Panc1 (cell line): ENCODE measurements at places on chromosomes 7 and 10.

- DNase-seq, result no peak
Observed at GRCh38 chr10:13636776-13637175, 50.0 kb downstream of the PRPF18 start.

DNA sequence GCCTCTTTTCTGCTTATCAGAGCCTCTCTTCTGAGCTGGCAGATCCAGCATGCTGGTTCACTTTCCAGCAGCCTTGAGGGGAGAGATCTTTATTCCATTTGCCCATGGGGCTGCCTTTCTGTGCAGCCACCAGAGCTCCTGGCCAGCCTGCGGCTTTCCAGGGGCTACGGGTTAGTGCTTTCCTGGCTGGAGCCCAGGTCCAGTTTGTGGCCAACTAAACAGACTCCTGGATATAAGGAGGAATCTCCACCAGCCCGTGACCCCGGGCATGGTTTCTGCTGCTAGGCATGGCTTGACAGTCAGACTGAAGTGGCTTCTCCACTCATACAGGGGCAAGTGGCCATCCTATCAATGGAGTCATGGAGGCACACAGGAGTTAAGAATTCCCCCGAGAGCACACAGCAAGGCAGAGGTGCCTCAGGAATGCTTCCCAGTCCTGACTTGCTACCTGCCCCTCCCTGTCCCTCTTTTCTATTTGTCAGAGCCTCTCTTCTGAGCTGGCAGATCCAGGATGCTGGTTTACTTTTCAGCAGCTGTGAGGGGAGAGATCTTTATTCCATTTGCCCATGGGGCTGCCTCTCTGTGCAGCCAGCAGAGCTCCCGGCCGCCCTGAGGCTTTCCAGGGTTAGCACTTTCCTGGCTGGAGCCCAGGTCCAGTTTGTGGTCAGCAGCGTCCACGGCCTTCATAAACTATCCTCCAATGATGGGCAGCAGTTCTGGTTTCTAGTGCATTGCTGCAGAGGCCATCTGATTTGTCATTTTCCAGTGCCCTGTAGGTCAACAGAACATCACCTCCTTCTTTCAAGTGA is 35.9 kb downstream of the TSPAN15 start:
- DNase-seq, result no peak

GRCh38 chr7:130362251-130362816 is 17.7 kb downstream of the CPA5 start:
- no peak for DNase-seq

- DNase-seq, result peak; percentile 88
Observed at GRCh38 chr7:131007439-131008330, 273.7 kb upstream of the KLF14 start.

- no peak for DNase-seq
Observed at GRCh38 chr7:106124186-106124585, 12.1 kb upstream of the SYPL1 start.

DNA sequence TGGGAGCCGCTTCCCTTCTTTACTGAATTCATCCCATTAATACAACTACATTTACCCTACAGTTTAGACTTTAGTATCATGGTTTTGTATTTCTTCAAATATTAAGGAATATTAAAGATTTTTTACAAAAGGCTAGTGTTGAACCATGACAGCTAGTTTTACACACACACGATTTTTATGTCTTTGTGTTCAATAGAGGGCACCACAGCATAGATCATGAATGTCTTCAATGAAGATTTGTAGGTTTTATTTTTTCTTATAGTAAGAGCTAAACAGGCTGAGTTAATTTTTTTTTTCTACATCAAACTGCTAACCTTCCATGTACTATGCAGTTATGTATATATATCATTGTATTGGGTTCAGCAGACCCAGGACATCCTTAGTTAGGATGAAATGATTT is 76.9 kb downstream of the SNX10 start:
- no peak for DNase-seq

DNA sequence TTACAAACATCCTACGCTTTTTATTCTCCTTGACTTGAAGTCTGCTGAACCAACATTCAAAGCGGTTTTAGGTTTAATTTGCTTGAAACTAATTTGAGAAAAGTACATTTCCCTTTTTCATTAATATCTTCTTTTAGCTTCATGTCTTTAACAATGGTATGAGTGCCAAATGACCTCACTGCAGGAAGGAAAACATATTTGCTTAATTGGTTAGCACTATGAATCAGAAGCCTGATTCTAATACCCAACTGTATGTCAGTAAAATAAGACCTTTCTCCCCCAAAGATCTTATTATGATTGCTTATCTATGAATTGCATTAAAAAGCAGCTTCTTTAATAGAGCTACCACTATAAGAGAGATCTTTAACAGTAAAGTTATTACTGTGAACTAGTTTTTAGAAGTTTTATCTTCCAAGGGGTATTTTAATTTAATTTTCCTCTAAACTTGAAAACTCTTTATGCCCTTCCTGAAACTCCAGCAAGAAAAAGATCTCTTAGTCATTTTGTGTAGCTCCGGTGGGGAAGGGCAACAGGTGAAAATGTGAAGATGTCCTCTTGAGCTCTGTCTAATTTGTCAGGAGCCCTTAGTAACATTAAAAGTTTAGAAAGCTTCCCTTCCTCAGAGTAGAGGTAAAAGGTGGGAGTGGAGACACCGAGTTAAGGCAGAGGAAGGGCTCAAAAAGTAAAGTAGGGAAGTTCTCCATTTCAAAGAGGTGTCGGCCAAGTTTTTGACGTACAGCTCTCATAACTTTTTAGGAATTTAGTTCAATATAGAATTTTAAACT is 6.1 kb downstream of the COL1A2 start:
- DNase-seq, result no peak

- no peak for DNase-seq
Observed at GRCh38 chr7:30323006-30323355, 38.6 kb downstream of the ZNRF2 start.

- DNase-seq, result no peak
Observed at GRCh38 chr7:107291434-107291833, 122.6 kb downstream of the HBP1 start.

GRCh38 chr7:112152186-112152585 is 54.0 kb downstream of the DOCK4 start:
- no peak for DNase-seq

GRCh38 chr10:102227050-102227449 is 951 bp downstream of the ELOVL3 start:
- no peak for DNase-seq

DNA sequence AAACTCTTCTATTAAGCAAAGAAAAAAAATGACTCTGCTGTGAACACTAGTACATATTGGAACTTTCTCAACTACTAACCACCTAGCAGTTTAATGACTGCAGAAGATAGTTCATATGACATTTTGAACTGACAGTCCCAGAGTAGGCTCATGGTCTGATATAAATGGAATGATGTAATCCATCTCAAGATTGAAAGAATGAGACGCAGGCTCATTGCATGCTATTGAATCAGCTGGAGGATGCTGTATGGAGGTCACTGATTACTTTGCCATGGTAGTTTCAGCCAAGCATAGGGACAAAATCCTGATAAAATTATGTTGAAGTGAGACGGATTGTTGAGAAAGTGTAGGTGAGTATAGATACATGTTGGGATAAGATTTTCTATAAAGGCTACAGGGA is 217.6 kb upstream of the SEMA3E start:
- DNase-seq, result no peak

- DNase-seq, result no peak
Observed at GRCh38 chr7:5387711-5388245, 35.9 kb downstream of the TNRC18 start.

DNA sequence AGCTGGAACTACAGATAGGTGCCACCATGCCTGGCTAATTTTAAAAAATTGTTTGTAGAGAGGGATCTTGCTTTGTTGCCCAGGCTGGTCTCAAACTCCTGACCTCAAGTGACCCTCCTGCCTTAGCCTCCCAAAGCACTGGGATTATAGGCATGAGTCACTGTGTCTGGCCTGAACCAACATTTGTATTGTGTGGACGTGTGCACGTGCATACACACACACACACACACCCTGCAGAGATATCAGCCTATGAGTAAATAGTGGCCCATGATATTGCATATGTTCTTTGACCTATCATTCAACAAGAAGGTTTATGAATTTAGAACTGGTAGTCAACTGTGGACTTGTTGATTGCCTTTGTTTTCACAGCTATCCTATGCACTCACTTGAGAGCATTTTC is 161.6 kb downstream of the BAMBI start:
- no peak for DNase-seq

GRCh38 chr10:114571316-114571999 is 86.6 kb downstream of the ABLIM1 start:
- DNase-seq, result no peak

DNA sequence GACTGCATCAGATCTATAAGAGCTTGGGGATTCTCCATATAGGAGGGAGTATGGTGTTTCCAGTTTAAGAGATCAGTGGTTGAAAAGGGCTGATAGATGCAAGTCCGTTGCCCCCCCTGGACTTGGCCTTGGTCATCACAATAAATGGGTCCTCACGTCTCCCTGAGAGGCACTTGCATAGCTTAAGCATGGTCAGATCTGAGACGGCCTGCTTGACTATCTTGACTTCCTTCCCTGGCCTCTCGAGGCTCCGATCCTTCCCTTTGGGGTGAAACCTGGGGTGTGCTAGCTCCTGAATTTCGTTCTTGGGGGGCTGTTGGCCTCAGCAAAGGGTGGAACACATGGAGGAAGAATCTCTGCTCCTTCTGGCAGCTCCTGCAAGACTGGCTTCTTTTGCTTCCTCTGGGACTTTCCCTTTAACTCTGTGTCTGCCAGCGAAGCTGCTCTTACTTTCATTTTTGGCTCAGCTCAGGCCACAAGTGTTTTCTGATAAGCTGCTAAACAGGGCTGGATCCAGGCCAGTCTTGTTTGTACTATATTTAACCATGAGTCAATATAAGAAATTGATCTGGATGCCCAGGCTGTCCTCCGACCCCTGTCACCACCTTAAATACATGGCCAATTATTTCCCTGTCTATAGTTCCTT is 11.2 kb upstream of the ZNF485 start:
- DNase-seq, result no peak

- no peak for DNase-seq
Observed at GRCh38 chr10:24406809-24407483, 198.0 kb downstream of the KIAA1217 start.

- no peak for DNase-seq
Observed at GRCh38 chr10:70233939-70234300, 691 bp upstream of the PPA1 start.

- DNase-seq, result no peak
Observed at GRCh38 chr7:155119801-155120382, 49.8 kb downstream of the HTR5A start.

GRCh38 chr10:8356283-8356682 is 301.8 kb downstream of the GATA3 start:
- DNase-seq, result no peak

GRCh38 chr7:131012477-131013031 is 278.5 kb upstream of the KLF14 start:
- no peak for DNase-seq

DNA sequence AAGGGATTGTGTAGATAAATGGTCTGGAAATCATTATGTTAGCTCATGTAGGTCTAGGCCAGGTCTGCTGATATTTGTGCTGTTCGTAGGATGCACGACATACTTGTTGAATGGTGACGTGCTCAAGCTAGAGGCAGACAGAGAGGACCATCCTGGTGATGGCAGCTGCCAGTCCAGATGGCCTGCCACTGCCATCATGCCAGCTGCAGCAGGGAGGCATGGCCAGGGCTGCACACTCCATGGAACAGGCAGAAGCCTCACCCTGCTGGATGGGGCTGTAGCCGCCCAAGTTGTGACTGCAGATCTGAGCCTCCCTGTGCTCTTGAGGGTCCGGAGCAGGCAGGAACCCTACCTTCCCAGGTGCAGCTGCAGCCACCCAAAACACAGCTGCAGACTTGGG is 80.3 kb downstream of the SPDYE5 start:
- DNase-seq, result no peak

DNA sequence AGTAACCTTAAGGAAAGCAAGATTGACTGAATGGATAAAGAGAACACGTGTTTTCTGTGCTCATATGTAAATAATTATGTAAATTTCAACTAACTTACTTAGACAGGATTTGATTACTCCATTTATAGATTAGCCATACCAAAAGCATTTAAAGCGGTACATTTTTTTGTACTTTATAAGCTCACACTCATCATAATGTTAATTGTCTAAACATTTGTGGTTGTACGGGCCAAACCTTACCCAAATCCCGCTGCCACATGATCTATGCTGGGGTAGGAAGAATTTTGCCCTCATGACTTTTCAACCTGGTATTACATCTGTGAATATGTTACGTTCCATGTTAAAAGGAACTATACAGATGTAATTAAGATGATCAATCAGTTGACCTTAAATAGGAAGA is 29.1 kb downstream of the MKX start:
- no peak for DNase-seq

- DNase-seq, result no peak
Observed at GRCh38 chr7:95088536-95089215, 181.3 kb downstream of the PPP1R9A start.

- peak; percentile 28 for DNase-seq
Observed at GRCh38 chr7:130882396-130882795, 148.4 kb upstream of the KLF14 start.

DNA sequence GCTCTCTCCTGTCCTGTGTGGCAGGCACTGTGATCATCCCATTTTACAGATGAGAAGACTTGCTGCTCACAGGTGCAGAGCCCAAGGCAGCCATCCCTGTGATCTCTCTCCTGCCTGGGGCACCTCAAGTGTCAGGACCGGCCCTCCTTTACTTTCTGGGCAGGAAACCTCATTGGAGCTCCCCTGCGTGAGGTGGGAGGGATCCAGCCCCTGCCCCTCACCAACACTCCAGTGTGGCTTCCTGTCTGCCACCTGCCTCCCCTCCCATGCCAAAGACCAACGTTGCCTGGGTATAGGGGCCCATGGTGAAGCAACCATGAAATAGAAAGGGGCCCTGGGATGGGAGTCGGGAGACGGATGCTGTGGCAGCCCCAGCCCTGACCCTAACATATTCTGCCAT is 91.2 kb upstream of the MYL10 start:
- DNase-seq, result no peak

DNA sequence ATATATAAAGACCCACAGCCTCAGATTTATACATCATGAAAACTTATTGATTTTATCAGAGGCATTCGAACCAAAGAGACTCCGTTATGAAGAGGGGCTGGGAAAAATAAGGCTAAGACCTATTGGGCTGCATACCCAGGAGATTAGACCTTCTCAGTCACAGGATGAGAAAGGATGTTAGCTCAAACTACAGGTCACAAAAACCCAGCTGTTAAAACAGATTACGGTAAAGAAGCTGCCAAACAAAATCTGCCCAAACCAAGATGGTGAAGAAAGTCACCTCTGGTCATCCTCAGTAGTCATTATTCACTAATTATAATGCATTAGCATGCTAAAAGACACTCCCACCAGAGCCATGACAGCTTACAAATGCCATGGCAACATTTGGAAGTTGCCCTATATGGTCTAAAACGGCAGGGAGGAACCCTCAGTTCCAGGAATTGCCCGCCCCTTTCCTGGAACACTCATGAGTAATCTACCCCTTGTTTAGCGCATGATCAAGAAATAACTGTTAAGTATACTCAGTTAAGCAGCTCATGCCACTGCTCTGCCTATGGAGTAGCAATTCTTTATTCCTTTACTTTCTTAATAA is 362.5 kb upstream of the PCDH15 start:
- no peak for DNase-seq

DNA sequence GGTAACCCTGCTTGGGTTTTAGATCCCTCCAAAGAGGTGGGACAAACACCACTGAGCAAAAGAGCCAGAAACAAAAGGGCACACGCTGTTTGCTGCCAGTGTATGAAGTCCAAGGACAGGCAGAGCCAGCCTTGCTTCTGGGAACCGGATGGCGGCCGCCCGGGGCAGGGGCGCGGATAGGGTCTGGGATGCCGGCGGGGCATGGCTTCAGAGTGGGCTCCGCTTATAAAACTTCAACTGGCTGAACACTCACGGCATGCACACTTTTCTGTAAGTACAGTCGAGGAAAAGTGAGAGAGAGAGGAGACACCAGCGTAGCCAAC is 62.6 kb downstream of the ASB13 start:
- DNase-seq, result no peak

- no peak for DNase-seq
Observed at GRCh38 chr7:117130262-117130661, 177.0 kb downstream of the ST7 start.
